ENCODE measurements at places on chromosomes 5 and 9. TPM values are rescaled to one million over a fixed set of nuclear protein-coding genes. Genes with fewer than 3 reads are reported as not detected.
A peak's percentile ranks its signal among the peaks of the same experiment; 100 is the strongest.

Gene TCF7
- polyA plus RNA-seq, result 3.4 TPM

Gene OSMR
- 48.7 TPM for polyA plus RNA-seq

DNA sequence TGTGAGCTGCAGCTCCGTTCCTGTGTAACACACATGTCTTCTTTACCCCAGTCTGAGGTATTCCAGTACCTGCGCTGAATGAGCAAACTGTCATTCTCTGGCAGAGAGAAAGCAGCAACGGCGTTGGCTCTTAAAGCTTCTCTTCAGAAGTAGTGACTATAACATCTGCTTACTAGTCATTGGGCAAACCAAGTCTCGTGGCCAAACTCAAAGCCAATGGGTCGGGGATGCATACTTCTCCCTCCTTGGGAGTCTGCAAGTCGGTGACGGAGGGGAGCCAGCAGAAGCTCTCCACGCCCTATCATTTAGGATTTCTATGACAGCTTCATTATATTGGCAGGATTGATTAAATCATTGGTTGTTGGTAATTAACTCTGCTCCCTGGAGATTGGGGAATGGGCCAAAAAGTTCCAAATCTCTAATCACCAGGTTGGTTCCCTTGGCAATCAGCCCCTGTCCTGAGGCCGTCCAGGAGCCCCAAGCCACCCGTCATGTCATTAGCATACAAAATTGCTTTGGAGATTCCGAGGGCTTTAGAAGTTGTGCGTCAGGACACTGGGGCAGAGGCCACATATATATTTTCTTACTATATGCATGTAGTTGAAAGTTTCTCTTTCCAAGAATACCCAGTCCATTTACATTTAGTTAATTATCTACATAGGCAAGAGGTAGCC, 44.9 kb downstream of the ZNF354A start:
- H3K4me1 ChIP-seq, result no peaks in the 10 kb centered on the region
- no peaks in the 10 kb centered on the region for H3K27me3 ChIP-seq
- no peak for DNase-seq
- no peaks in the 10 kb centered on the region for H3K36me3 ChIP-seq

DNA sequence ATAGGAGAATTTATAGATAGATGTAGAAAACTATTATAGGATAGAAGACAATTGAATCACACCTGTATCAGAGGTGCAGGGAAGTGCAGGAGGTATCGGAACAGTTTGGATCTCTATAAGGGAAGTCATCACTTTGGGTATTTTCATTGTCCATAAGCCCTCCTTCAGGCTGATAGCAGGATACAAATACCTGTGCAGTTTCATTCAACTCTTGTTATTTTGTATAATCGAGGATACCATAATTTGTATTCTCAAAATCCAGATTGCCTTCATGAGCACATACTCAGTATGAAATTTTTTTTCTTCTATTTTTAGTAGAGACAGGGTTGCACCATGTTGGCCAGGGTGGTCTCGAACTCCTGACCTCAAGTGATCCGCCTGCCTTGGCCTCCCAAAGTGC, 289.1 kb downstream of the AOPEP start:
- H3K27me3 ChIP-seq, result no peaks in the 10 kb centered on the region
- DNase-seq, result no peak
- peaks cover 31% of the 10 kb centered on the region for H3K36me3 ChIP-seq

DNA sequence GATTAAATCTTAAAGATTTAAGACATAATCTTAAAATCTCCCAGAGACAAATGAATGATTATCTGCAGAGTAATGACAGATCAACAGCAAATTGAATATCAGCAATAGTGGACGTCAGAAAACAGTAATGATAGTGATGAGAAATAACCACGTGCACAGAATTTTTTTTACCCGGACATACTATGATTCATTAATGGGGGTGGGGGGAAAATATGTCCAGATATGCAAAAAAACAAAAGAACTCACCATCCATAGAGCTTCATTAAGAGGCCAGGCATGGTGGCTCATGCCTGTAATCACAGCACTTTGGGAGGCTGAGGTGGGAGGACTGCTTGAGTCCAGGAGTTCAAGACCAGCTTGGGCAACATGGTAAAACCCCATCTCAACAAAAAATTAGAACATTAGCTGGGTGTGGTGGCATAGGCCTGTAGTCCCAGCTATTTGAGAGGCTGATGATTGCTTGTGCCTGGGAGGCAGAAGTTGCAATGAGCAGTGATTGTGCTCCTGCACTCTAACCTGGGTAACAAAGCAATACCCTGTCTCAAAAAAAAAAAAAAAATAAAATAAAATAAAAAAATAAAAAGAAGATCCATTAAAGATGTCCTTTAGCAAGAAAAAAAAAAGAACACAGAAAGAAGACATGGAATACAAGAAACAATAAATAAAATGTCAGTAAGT, 30.9 kb upstream of the SHOC1 start:
- H3K27me3 ChIP-seq, result no peaks in the 10 kb centered on the region
- H3K4me1 ChIP-seq, result no peaks in the 10 kb centered on the region
- H3K27ac ChIP-seq, result no peak overlapping the region
- DNase-seq, result peak; percentile 50
- H3K4me3 ChIP-seq, result no peak overlapping the region

DNA sequence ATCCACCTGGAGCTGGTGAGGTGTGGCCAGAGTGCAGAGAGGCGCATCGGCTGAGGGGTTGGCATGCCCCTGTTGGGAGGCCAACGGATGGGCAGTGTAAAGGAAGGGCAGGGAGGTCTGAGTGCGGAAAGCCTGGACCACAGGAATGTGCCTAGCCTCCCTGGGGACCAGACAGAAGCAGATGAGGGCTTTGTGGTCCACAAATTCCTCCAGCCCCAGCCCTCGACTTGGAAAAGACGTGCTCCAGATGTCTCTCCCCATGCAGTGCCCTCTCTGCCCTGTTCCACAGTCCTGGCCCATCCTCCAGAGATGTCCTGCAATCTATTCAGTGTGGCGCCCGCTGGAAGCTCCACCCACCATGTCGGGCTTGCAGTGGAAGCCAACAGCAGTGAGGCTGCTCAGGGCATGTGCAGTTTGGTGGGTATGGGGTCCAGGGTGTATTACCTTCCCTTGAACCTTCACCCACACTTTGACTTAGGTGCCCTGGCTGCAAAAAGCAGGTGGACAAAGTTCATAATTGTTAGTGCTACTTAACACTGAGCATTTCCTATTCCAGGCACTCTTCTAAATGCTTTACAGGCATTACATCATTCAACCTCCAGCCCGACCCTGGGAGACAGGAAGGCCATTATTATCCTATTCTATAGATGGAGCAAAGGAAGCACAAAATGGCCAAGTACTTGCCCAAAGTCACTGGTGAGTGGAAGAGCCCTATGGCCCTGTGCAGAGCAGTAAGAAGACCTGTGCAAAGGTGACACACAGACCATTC, 120.2 kb upstream of the SLC25A48 start:
- H3K27me3 ChIP-seq, result peaks cover 2% of the 10 kb centered on the region
- H3K27ac ChIP-seq, result no peak overlapping the region
- H3K36me3 ChIP-seq, result no peaks in the 10 kb centered on the region
- no peak for DNase-seq

DNA sequence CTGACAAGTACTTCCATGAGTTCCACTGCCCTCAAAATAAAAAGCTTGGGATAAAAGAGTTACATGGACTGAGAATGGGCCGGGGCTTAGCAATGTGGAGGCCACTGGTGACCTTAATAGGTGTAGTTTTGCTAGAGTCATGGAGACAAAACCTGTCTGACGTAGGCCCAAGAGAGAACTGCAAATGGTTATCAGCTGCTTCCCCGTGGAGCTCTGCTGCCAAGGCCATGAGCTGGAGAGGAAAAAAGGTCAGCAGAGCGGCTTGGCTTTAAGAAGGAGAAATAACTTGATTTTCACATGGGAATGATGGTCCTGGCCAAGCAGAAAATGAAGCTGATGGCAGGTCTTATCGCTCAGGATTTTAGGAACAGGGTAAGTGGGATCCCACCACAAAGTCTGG, 3.7 kb upstream of the SURF6 start:
- no peak for DNase-seq
- peaks cover 51% of the 10 kb centered on the region for H3K36me3 ChIP-seq
- no peaks in the 10 kb centered on the region for H3K4me1 ChIP-seq
- no peaks in the 10 kb centered on the region for H3K27me3 ChIP-seq

DNA sequence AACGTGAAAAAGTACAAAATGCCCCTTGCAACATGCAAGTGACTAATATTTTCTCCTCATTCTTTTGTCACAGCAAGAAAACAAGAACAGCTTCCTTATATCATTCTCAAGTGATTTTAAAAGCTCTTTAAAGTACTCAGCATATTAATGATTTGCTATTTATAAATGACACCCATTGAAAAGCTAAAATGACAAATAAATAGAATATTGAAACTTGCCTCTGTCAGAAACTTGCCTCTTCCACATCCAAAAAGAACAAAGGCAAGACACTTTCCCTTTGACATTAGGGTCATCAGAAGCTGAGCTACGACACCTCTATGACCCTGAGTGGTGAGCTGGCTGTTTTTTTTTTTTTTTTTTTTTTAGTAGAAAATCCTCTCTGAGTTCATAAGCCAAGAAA, 339.6 kb upstream of the ITGA1 start:
- H3K4me3 ChIP-seq, result no peak overlapping the region
- H3K36me3 ChIP-seq, result no peaks in the 10 kb centered on the region
- H3K27ac ChIP-seq, result no peak overlapping the region

- H3K36me3 ChIP-seq, result peaks cover 12% of the 10 kb centered on the region
- DNase-seq, result no peak
- H3K27me3 ChIP-seq, result no peaks in the 10 kb centered on the region
- H3K27ac ChIP-seq, result no peak overlapping the region
- peaks cover 2% of the 10 kb centered on the region for H3K4me1 ChIP-seq
Measured at GRCh38 chr9:122936883-122937282, 3.9 kb upstream of the RABGAP1 start.

Gene NSG2
- not detected for polyA plus RNA-seq

GRCh38 chr5:157689942-157690689, 18.8 kb downstream of the C5orf52 start:
- no peaks in the 10 kb centered on the region for H3K4me1 ChIP-seq
- H3K27ac ChIP-seq, result no peak overlapping the region
- DNase-seq, result no peak
- no peaks in the 10 kb centered on the region for H3K36me3 ChIP-seq

Gene SVEP1
- 3.8 TPM for polyA plus RNA-seq

Gene MIER3
- 4.8 TPM for polyA plus RNA-seq

DNA sequence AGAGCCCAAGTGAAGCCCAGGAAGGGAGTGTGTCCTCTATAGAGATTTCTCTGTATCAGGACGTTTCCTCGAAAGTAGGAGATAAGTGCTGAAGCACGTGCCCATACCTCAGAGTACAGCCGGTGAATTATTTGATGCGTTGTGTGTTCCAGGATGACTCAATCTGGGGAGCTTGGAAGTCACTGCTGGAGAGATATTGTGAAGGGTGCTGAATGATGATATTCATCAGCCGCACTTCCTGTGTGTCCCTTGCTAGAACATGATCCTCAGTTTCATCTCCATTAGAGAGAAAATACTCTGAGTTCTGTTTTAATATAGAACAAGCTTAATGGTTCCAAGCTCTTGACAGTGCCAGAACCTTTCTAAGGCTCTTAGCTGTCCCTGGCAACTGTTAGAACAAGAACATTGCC, 402.3 kb upstream of the ADAMTSL1 start:
- H3K4me1 ChIP-seq, result no peaks in the 10 kb centered on the region
- no peaks in the 10 kb centered on the region for H3K27me3 ChIP-seq
- H3K27ac ChIP-seq, result no peak overlapping the region
- no peak overlapping the region for H3K4me3 ChIP-seq

DNA sequence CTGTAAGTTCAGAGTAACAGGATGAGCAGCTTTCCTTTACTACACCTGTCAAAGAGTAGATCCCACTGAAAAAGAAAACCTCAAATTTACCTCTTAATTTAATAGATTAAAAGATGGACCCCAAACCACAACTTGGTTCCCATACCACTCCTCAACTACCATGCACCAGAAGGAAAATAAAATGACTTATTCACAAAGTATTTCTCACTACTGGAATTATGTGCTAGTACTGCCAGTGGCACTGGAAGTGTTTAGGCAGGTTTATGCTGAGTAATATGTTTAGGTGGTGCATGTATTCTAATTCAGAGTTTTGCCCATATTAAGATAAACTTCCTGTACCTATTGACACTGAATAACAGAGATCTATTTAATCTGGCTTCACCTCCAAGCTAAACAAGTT, 6.6 kb downstream of the PLK2 start:
- H3K36me3 ChIP-seq, result peaks cover 52% of the 10 kb centered on the region
- no peak for DNase-seq
- H3K4me3 ChIP-seq, result no peak overlapping the region
- peaks cover 2% of the 10 kb centered on the region for H3K4me1 ChIP-seq
- no peak overlapping the region for H3K27ac ChIP-seq

Measured in IMR-90 (cell line).